ENCODE measurements at places on chromosomes 5 and 9.

- DNase-seq = no peak
Measured at GRCh38 chr9:115204904-115205453, 87.0 kb upstream of the TNC start.

DNA sequence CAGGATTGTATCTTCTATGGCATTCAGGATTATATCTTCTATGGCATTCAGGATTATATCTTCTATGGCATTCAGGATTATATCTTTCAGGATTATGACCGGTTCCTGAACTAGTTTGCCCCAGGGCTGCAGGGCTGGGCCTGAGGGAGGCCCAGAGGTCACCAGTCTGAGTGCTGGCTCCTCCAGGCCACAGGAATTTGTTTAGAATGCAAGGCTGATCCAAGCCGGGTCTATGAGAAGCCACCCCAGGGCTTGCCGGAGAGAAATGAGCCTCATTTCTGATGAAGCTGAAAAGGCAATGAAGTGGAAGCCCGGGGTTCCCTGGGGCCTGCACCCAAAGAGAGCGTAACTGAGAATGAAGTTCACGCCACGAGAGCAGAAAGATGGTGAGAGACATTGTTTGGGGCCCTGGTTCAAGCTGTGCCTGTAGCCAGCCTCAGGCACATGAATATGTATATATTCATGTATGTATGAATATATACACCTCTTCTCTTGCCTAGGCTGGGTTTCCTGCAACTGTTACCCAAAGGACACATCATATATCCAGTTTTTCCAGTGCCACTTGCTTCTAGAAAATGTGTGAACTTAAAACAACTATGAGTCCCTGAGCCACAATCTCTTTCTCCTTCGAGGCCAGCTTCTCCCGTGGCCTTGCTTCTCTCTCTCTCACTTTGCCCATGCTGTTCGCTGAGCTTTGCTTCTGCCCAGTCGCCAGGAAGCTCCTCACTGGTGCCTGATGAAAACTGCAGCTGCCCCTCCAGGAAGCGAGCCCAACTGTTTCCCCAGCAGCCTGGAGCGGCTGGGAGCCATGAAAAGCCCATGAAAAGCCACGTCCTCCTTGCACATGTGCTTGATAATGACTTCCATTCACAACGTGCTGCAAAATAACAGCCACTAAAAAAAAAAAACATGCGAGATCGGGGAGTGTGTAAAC is 62.3 kb downstream of the GTF3C4 start:
- DNase-seq = no peak

GRCh38 chr9:136771907-136772415 is 7.6 kb upstream of the LCN15 start:
- DNase-seq = no peak

GRCh38 chr9:133505186-133505830 is 19.5 kb downstream of the MYMK start:
- no peak for DNase-seq

- peak; percentile 38 for DNase-seq
Measured at GRCh38 chr5:132272311-132273210, 15.1 kb downstream of the PDLIM4 start.

- no peak for DNase-seq
Measured at GRCh38 chr5:95617057-95617456, 2.8 kb upstream of the GPR150 start.

DNA sequence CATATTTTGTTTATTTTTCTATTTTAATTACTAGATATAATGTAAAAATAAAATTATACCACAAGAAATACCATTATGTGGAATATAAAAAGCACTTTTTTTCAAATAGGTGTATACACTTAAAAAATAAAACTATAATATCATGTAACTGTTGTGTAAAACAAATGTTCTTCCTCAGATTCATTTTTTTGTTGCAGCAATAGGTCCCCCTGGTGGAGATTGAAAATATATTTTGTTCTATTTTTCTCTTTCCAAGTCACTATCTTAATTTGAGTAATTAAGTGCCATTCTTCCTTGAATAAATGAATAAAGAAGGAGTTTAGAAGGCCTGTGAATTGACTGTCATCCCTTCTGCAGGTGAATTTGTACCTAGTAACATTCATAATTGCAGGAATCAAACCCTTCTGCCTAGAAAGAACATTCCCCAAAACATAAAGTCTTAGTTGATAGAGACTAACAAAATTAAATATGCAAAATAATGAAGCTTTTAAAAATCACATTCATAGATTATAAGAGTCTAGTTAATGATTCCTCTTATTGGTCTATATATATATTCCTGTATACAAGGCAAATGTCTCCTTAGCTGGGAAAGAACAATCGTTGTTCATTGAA is 23.4 kb downstream of the CETN3 start:
- DNase-seq = no peak

DNA sequence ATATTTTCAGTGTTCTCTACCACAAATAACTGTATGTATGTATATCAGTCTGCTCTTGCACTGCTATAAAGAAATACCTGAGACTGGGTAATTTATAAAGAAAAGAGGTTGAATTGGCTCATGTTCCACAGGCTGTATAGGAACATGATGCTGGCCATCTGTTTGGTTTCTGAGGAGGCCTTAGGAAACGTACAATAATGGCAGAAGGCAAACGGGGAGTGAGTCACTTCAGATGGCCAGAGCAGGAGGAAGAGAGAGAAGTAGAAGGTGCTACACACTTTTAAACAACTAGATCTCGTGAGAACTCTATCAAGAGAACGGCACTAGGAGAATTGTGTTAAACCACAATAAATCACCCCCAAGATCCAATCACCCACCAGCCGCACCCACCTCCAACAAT is 121.7 kb downstream of the ADAMTS6 start:
- DNase-seq = no peak

Data from stimulated activated CD4-positive, alpha-beta T cell treated with anti-CD3 and anti-CD28 coated beads, Interleukin-1b, Interleukin-23, amount 100 ng/mL, for 1 hour (primary cell).